GM23338 (cell line): ENCODE measurements at places on chromosomes 7 and 10. TPM values are rescaled to one million over a fixed set of nuclear protein-coding genes. Genes with fewer than 3 reads are reported as not detected.
A peak's percentile ranks its signal among the peaks of the same experiment; 100 is the strongest.

Gene HOXA6
- not detected in 2 replicates for total RNA-seq

Gene RNF32
- 0.56 TPM in 1 of 2 replicates, not detected in the other for total RNA-seq

DNA sequence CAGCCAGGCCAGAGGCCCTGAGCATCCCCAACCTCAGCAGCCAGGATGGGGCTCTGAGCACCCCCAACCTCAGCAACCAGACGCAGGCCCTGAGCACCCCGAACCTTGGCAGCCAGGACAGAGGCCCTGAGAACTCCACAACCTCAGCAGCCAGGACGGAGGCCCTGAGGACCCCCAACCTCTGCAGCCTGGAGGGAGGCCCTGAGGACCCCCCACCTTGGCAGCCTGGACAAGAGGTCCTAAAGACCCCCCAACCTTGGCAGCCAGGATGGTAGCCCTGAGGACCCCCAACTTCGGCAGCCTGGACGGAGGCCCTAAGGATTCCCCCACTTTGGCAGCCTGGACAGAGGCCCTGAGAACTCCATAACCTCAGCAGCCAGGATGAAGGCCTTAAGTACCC, 17.0 kb downstream of the RRP12 start:
- no peak overlapping the region for H3K27ac ChIP-seq
- H3K27me3 ChIP-seq, result no peaks in the 10 kb centered on the region
- no peak for DNase-seq
- H3K4me1 ChIP-seq, result no peaks in the 10 kb centered on the region

DNA sequence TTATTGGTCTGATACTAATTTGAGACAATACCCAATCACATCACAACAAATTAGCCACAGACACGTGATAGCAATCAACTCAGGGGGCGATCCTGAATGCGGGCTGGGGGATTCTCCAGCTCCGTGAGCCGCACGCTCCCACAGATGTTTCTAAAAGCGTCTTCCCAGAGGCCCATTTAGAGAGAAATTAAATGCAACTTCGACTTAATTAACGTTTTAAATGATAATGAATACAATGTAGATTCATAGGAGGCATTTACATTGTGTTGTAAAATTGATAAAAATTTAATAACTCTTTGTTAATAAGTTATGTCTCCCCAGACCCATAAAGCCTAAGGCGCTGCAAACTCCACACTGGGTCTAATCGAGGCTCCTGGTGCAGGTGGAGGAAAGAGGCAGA, 642.6 kb downstream of the KCNMA1 start:
- no peak for DNase-seq
- H3K36me3 ChIP-seq, result no peaks in the 10 kb centered on the region
- H3K4me1 ChIP-seq, result no peaks in the 10 kb centered on the region; the same call in 1 of the 2 replicates
- no peaks in the 10 kb centered on the region for H3K27me3 ChIP-seq
- H3K27ac ChIP-seq, result no peak overlapping the region

- no peak overlapping the region for H3K4me3 ChIP-seq
- DNase-seq, result peak; percentile 68
- no peaks in the 10 kb centered on the region for H3K27me3 ChIP-seq
- H3K27ac ChIP-seq, result no peak overlapping the region
Observed at GRCh38 chr10:8174762-8175161, 120.3 kb downstream of the GATA3 start.

Gene CAV2
- 3.5 and 6.6 TPM in 2 replicates for total RNA-seq

DNA sequence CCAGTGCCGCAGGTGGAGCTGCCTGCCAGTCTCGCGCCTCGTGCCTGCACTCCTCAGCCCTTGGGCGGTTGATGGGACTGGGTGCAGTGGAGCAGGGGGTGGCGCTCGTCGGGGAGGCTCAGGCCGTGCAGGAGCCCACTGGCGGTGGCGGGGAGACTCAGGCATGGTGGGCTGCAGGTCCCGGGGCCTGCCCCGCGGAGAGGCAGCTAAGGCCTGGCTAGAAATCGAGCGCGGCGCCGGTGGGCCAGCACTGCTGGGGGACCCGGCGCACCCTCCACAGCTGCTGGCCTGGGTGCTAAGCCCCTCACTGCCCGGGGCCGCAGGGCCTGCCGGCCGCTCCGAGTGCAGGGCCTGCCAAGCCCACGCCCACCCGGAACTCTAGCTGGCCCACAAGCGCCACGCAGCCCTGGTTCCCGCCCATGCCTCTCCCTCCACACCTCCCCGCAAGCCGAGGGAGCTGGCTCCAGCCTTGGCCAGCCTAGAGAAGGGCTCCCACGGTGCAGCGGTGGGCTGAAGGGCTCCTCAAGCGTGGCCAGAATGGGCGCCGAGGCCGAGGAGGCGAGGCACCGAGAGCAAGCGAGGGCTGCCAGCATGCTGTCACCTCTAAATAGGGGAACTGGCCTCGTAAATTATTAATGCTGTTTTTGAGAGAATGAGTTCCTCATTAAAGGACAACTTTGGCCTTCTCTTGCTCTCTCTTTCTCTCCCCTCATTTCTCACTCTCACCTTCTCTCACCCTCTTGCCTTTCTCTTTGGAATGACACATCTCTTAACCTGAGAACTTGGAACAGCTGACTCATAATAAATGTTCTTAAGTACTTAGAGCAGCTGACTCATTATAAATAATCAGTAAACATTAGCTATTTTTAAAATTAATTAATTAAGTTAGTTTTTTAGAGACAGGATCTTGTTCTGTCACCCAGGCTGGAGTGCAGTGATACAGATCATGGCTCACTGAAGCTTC, 4.9 kb downstream of the ACADSB start:
- peaks cover 31% of the 10 kb centered on the region for H3K27me3 ChIP-seq
- H3K27ac ChIP-seq, result no peak overlapping the region
- no peak for DNase-seq

Gene TAS2R4
- 3.3 and 4.2 TPM in 2 replicates for total RNA-seq
